Brain pericyte (primary cell): ENCODE measurements at places on chromosomes 4 and X.

DNA sequence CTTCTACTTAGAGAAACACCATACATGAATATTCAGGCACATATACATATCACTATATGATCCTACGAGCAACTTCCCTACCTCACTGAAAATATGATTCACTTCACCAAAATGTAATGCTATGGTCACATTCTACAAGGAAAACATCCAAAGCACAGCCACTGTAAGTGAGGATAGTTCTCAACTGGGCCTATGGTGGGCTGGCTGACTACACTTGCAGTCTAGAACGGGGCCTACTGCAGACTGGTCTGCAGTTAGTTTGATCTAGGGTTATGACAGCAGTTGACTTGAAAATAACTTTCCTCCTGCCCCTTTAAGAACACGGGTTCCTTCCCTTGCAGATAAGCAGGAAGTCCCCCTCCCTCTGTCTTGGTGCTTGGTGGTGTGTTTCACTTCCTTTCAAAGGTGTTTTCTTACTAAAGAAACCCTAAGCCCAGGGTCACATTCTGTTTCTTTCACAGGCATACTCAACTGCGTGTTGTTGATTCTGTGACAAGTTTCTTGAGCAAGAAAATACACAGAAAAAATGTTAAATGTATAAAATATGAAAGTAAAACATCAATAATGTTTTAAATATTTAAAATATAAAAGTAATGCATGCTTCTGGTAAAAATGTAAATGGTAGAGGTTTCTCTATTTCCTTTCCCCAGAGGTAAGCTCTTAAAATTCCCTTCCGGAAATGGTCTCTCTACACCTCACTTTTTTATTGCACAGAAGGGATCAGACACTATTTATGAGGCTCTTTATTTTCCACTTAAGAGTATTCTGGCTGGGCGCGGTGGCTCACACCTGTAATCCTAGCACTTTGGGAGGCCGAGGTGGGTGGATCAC, 18.0 kb upstream of the TMSB4X start:
- DNase-seq = no peak

DNA sequence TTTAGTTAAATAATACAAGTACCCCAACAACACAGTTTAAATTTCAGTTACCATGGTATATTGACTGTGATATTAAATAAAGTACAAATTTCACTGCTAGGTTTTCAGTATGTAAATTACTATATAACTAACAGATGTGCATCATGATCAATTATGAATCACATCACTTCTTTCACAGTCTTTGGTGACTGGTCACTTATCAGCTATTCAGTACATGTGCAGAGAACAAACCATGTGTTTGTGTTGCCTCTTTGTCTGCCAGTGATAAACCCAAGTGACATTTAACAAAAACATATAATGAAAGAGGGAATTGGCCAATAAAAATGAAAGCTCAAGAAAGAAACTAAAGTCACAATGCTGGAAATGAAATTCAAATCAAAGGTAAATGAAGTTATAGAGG, 249.3 kb downstream of the CHIC1 start:
- no peak for DNase-seq

- no peak for DNase-seq
Measured at GRCh38 chr4:98508829-98509598, 149.4 kb downstream of the TSPAN5 start.

DNA sequence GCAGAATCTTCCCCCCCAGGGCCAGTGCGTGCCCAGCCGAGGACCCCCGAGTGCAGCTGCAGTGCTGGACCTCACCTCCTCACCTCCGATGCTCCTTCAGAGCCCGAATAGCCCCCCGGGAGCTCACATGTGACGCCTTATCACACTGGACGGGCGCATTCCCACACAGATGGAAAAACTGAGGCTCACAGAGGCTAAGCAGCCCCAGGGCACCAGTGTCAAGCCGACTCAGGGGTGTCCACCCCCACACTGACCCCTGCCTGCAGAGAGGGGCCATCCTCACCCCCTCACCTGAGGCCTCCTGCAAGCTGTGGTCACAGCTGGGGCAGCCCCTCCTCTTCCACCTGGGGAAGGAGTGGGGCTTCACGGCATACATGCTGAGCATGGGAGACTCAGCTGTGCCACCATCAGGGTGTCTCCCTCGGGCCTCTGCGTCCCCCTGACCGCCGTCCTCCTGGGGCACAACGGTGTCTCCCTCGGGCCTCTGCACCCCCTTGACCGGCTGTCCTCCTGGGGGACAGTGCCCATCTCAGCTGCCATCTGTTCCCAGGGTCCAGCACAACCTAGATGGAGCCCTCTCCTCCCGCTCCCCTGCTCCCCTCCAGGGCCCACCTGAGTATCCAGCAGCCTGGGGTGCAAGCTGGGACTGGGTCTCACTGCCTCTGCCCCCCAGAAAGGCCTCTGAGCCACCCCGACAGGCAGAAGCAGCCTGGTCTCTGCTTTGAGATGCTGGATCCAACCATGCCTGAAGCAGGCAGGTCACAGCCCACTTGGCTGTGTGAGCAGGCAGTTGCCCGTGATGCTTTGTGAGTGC, 85.3 kb upstream of the NKX1-1 start:
- DNase-seq = no peak

DNA sequence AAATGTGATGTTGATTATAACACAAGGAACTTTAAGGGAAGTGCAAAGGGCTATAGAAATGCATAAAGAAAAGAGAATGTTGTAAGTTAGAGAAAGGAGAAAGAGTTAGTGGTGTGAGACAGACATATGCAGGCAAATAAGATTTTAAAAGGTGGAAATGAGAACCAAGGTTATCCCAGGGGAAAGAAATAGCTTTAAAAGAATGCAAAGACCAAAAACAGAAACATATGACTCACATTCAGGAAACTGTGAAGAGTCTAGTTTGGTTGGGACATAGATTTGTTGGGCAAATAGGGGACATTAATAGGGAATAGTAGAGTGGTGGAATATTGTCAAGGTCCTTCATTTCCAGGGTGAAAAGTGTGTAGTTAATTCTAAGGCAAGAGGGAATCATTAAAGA, 52.4 kb downstream of the MAPK10 start:
- no peak for DNase-seq

DNA sequence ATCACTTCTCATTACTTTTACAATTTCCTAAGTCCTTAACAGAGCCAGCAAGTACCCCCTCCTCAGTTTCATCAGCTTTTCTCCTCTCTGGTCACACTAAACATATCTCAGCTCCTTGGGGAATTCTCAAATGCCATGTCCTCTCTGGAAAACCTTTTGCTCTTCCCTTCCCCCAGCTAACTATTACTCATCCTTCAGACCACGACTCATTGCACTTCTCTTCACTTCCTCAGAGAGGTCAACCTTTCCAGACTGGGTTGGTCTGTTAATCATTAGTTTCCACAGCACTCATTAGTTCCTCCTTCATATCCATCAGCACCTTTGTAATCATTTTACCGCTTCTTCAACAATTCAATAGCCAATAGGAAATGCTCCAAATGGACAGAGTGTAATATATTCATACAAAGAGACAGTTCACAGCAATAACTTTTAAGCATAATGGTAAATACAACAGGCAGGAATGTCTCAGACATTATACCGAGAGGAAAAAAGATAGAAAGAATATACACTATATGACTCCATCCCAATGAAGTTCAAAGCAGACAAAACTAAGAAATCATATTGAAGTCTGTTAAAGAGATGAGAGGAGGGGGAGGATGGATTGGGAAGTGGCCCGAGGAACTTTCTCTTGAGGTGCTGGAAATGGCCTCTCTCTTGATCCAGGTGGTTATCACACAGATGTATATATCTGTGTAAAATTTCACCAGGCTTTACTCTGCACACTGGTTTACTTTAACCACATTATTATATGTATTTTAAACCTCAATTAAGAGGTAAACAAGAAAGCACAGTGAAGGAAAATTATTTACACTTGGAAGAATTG, 39.6 kb downstream of the DDX60L start:
- DNase-seq = no peak

GRCh38 chrX:68175562-68175961, 257.7 kb downstream of the OPHN1 start:
- no peak for DNase-seq

- DNase-seq = no peak
Measured at GRCh38 chr4:147689067-147689466, 5.1 kb upstream of the PRMT9 start.

DNA sequence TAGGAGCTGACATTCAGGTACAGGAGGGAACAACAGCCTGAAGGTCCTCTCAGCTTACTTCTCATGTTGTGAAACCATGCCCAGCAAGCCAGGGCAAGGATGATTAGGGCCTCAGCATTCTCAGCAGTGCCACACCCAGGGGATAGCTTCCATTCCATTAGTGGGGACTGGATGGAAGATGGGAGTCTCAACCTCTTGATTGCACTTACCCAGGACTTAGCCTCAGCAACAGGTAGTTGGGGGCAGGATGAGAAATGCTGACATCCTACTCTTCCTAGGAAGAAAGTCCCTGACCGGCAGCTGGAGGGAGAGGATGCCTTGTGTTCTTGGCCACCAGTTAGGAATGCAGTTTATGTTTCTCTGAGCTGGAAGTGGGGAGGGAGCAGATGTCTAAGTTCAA, 8.8 kb upstream of the BEX3 start:
- DNase-seq = no peak

DNA sequence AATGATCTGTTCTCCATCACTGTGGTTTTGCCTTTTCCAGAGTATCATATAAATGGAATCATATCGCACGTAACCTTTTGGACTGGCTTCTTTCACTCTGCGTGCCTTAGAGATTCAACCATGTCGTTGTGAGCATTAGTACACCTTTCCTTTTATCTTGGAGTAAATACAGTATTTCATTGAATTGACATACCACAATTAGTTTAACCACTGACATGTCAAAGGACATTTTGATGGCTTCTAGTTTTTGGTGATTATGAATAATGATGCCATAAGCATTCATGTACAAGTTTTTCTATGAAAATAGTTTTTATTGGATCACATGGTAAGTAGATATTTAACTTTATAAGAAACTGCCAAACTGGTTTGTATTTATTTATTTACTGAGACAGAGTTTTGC, 35.2 kb downstream of the DDX3X start:
- DNase-seq = no peak

DNA sequence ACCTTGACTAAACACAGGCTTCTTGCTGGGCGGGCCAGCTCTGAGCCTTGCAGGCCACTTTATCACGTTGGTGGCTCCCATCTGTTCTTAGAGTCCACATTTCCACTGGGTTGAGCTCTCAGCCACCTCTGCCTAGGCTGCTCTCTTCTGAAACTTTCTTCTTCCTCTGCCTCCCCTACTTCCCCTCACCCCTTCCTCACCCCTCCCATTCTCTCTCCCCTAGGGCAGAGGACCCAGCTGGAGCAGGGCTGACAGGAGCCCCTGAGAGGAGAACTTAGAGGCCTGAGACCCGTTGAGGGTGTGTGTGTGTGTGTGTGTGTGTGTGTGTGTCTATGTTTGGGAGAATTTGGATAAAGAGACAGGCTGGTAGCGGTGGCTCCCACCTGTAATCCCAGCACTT, 19.9 kb upstream of the TMSB4X start:
- DNase-seq = no peak

- no peak for DNase-seq
Measured at GRCh38 chrX:4850312-4850711, 1136.9 kb upstream of the PRKX start.

DNA sequence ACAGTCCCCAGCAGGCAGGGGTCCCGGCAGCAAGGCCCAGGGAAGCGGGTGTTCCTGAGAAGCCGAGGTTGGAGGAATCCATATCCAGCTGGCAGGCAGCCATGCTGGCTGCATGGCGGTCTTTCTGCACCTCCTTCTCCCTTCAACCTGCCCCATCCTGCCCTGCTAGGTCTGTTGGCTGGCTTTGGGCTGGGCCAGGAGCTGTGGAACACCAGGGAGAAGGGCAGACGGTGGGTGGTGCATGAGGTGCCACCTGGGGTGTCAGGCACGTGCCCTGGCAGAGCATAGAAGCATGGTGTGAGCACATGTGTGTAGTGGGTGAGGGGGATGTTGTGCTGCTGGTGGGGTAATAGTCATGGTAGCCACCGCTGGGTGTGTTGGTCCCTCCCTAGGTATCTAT, 150.1 kb downstream of the PJA1 start:
- no peak for DNase-seq

DNA sequence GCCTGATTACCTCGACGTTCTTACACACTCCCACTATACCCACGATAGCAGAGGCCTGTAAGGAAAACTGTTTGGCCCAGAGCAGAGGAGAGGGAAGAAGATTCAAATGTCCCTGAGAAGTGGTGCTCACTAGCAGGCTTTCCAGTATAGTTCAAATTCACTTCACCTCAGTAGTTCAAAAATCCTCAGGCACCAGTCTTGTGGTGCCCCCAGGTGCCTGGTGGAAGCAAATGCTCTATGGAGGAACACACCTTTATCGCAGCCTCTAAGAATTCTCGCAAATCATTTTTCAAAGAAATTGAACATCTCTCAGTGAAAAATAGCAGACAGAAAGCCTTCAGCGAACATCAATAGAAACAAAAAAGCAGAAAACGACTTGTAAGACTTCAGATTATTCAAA, 12.2 kb upstream of the MTMR1 start:
- no peak for DNase-seq

- DNase-seq = no peak
Measured at GRCh38 chrX:49272421-49272820, 2.8 kb downstream of the PPP1R3F start.

DNA sequence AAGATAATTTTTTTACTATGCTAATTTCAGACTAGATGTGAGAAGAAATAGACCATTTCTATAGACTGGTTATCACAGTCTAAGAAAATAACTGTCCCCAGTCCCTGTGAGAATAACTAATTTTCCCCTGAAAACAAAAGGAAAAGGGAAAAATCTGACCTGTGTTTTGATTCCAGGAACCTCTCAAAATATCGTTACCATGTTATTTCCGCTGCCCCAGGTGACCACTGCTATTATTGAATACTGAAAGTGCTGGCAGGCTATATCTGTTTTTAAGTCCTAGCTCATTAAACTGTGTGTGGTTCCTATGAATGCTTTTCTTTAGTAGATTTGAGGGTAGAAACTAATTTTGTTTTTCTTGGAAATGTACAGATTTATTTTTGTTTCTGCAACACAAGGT, 83.6 kb downstream of the GAB1 start:
- no peak for DNase-seq

DNA sequence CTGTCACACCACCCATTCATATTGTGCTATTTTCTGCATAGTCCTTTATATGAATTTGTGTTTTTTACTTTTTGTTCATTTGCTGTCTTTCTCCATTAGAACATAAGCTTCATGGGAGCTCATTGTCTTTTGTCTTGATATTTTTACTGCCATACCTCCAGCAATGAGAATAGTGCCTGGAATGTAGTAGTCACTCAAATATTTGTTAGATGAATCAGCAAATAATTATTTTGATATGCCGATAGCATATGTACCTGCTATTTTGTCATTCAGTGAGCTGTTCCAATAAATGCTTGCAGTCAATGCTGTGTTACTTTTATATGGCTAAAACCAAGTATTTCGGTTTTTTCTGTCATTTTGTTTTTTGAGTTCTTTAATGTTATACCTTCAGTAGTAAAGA, 43.5 kb upstream of the SLC25A31 start:
- no peak for DNase-seq

- no peak for DNase-seq
Measured at GRCh38 chrX:128634754-128635153, 582.6 kb upstream of the ACTRT1 start.

DNA sequence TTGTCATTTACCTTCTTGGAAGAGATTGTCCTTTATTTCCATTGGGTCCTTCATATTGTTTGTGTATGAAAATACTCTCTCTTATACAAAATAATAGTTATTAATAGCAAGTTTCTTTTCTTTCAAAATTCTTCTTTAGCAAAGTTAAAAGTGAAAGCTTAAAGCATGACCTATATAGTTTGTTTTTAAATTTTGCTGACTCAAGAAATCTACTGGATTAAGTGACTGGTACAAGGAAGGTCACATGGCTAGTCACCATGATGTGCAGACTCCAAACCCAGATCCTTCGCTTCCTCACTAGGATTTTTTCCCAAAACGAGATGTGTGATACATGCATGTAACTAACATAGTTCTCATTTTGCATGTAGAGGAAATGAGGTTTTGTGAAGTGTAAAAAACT, 322.7 kb downstream of the FRMPD4 start:
- DNase-seq = no peak
